Midbrain (tissue), 1 donor: ENCODE measurements at places on chromosomes 6 and 20.

DNA sequence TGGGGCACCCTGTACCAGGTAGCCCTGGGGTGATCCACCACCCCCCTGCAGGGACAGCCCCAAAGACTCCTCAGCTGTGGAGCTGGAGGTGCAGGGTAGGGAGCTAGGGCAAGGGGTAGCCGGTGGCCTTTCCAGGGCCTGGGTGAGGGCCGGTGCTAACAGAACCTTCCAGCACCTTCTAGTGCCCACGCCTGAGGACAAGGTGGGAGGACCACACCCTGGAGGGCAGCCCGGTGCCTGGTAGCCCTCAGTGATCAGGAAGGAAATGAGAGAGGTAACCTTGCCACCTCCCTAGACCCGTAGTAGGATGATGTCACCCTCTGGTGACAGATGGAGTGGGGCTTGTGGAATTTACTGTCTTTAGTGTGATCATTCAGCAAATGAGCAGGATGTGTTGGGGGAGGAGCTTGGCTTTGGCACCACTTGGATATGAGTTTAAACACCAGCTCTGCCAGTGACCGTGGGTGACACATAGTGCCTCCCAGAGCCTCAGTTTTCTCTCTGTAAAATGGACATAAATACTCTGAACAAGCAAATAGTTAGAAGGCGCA lies 187.7 kb downstream of the NFATC2 start:
- no peak for DNase-seq

DNA sequence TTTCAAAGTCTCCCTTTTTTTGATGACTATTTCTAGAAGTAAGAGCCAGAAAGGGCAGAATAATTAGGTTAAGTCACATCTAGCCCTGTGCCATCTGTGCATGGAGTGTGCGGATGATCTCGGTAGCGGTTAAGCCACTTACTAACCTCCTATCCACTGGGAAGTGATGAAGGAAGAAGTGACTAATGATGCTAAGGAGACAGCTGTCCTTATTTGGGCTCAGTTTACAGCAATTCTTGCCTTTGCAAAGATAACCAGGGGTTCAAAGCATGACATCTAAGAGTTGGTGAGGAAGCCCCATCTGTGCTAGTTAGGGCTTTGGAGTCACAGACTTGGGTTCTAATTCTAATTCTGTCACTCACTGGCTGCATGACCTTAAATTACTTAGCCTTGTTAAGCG lies 62.4 kb upstream of the RREB1 start:
- DNase-seq: no peak

GRCh38 chr20:24420567-24420966 lies 48.9 kb upstream of the SYNDIG1 start:
- DNase-seq: no peak

GRCh38 chr6:131778169-131778568 lies 29.7 kb upstream of the ENPP1 start:
- no peak for DNase-seq

DNA sequence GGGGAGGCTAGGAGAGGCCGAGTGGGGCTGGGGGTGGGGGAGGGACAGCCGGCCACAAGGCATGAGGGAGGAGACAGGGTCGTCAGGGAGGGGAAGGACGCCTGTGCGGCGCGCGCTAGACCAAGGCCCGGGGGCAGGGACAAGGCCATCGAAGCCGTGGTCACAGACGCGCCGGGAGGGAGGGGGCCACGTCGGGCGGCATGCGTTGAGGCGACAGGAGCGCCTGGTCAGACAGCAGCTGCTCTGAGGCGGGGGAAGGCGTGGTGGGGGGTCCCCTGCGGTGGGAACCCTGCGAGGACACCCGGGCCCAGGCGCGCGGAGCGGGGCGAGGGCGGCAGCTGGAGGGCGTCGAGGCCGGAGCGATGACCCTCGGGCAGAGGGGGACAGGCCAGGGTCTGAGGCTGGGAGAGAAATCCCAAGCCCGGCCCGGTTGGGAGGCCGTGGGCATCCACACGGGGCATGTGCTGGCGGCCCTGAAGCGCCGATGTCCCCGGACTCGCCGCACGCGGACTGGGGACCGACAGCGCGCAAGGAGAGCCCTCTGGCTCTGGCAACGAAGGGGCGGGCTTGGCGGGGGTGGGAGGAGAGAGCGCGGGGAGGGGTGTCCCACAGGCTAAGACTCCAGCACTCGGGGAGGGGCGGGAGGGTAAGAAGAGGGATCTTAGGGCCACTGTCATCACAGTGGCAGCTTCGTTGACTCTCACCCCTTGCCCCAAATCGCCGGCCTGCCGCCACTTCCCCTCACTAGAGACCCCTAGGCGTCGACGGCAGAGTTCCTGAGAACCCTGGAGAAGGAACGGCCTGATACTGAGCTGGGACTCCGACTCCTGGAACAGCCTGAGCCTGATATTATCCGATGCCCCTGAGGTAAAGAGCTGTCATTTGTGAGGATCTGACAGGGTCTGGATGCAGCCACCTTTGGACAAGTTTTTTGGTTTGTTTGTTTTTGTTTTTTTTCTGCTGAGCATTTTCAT lies 5.0 kb downstream of the TMEM239 start:
- DNase-seq: no peak

DNA sequence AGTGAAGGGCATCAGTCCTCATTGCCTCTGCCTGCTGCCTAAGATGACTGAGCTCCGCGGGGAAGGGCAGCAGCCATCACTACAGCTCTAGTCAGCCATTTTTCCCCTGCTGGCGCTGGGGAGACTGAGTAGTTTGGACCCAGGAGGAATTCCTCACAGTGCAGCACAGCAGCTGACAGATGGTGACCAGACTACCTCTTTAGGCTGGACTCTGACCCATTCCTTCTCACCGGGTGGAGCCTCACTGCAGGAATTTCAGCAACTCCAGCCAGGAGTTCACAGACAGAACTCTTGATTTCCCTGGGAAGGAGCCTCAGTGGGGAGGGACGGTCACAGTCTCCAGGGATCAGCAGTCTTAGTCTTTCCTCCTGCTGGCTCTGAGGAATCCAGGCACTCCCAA lies 492.0 kb upstream of the MMS22L start:
- DNase-seq: no peak

DNA sequence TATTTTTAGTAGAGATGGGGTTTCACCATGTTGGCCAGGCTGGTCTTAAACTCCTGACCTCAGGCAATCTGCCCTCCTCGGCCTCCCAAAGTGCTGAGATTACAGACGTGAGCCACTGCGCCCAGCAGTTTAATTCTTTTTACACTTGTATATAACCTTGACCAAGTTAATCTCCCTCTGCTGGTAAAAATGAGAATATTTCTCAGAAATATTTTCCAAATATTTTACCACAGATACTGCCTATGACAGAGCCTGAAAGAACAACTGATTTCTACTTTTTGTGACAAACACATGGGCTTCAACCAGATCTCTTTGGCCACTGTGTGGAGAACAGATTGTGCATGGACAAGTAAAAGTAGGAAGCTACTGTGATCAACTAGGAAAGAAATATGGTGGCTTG lies 21.2 kb upstream of the NHSL1 start:
- no peak for DNase-seq

- DNase-seq: no peak
Observed at GRCh38 chr6:7833751-7834070, 76.9 kb downstream of the TXNDC5 start.

DNA sequence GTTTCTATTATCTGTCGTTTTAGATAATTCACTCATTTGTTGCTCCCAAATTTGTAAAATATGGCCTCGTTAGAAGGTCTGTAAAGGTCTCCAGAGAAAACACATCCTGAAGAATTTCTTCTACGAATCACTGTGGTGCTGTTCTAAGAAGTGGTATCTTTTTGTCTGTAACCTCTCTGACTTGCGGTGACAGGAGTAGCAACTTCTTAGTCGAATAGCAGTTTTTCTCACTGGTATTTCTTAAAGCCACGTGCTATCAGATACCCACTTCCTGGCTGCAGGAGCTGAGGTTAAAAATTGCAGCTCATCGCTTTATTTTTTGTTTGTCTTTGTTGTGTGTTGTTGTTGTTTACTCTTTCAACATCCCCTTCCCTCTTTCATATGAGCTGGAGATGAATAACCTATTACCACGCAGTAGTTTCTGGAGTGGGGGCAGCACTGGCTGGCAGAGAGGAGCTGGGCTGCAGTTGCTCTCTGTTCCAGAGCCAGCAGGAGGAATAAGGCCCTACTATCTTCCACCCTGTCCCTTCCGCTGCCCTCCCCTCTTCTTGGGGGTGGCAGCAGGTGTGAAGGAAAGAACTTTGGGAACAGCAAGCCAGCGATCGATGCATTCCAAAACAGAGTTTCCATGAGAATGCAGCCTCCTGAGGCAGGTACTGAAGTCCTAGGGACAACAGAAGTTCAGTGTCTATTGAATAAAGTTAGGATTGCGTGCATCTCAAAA lies 64.7 kb downstream of the C6orf118 start:
- no peak for DNase-seq

GRCh38 chr20:4112481-4113421 lies 97.4 kb upstream of the RNF24 start:
- DNase-seq: no peak

- no peak for DNase-seq
Observed at GRCh38 chr6:70059039-70059719, 192.8 kb downstream of the COL19A1 start.

DNA sequence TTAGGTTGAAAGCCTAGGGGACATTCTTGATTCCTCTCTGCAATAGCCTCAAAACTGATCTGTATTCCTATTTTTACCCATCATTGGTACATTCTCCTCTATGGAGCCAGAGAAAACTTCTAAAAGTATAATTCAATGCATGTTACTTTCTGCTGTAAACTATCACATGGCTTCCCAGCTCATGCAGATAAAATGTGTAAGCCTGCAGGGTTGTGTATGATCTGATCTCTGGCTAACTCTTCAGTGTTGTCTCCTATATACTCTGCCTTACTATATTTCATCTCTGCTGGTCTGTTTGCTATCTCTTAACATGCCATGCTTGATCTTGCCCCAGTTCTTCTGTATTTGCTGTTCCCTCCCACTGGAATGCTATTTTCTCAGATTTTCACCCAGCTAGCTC lies 323.3 kb upstream of the RSPO3 start:
- no peak for DNase-seq

- no peak for DNase-seq
Observed at GRCh38 chr20:41784209-41784958, 166.2 kb upstream of the CHD6 start.

GRCh38 chr20:35515949-35516645 lies 13.4 kb downstream of the C20orf173 start:
- DNase-seq: no peak

DNA sequence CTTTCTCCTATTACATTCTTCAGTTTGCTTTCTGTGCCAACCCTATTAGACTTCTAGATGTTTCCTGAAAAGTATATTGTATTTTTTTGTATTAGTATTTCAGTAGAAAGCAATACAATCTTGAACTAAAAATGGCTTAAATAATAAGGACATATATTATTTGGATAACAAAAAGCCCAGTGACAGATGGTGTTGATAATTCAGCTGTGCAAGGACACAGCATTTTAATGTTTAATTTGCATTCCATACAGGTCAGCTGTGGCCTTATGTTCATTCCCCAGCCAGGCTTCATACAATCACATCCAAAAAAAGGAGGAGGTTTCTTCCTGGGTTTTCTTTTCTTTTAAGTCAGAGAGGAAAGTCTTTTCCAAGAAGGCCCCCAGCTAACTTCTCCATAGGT lies 236.9 kb downstream of the CD109 start:
- no peak for DNase-seq

GRCh38 chr6:7765575-7766325 lies 39.9 kb downstream of the BMP6 start:
- DNase-seq: no peak

DNA sequence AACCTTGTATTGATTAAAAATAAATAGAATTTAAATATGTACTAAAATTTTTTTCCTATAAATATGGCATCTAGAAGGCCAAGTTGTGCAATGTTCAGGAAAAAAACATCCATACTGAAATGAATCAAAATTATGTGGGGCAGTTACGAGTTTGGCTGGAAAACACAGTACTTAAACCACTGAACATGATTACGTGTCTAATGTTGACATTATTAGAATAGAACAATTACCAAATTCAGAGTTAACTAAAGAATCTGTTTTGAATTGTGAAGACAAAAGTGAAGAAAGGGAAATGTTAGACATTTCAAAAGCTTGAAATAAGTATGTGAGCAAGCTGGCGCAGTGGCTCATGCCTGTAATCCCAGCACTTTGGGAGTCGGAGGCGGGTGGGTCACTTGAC lies 57.2 kb downstream of the KLHL31 start:
- no peak for DNase-seq

DNA sequence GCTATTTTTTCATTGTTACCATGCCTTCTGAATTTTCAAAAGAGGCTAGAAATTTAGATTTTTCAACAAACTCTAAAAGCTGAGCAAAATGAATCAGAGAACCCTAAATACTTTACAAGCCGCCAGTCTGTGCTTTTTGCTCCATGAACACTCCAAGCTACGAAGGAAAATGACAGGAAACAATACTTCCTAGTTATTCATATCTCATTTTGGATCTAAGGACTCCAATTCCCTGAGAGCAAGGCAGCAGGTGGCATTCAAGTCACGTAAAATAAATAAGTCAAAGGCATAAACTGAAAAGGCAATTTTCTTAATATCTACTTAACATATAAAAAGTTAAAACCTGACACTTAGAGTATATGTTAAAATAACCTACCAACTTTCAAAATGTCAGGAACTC lies 50.6 kb downstream of the PDSS2 start:
- no peak for DNase-seq

- DNase-seq: no peak
Observed at GRCh38 chr6:63509652-63510352, 62.5 kb upstream of the LOC128125822 start.

- no peak for DNase-seq
Observed at GRCh38 chr6:161108916-161109315, 117.3 kb downstream of the MAP3K4 start.

- DNase-seq: no peak
Observed at GRCh38 chr6:2900221-2900807, 2.8 kb downstream of the SERPINB9 start.

DNA sequence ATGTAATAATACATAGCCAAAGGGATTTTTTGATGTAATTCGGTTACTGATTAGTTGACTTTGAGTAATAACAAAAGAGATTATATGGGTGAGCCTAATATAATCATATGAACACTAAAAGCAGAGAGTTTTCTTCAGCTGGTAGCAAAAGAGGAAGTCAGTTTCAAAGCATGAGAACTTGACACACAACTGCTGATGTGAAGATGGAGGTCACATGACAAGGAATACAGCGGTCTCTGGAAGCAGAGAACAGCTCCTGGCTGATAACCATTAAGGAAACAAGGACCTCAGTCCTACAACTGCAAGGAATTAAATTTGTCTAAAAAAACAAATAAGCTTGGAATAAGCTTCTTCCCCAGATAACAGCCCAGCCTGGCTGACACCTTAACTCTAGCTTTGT lies 154.5 kb upstream of the PRND start:
- no peak for DNase-seq

DNA sequence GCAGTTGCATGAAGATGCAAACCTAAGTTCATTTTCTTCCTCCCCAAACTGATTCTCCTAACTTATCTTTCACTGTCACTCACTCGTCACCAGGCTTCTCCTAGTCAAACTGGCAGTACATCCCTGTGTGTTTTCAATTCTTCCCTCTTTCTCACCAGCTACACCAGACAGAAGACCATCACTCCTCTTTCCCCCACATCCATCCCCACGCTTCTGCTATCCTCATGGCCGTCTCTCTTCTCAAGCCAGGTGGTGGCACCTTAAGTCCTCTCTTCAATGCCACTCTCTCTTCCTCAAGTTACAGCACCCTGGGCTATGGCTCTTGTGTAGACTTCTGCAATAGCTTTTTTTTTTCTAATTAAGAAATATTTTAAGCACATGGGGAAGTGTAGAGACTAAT lies 14.4 kb upstream of the TREM2 start:
- no peak for DNase-seq

GRCh38 chr6:170291271-170292110 lies 613 bp upstream of the DLL1 start:
- peak; percentile 76 for DNase-seq
